ENCODE measurements at places on chromosomes 7 and 10. TPM values are rescaled to one million over a fixed set of nuclear protein-coding genes. Genes with fewer than 3 reads are reported as not detected.

The PDK4 gene
- 481 TPM for total RNA-seq

DNA sequence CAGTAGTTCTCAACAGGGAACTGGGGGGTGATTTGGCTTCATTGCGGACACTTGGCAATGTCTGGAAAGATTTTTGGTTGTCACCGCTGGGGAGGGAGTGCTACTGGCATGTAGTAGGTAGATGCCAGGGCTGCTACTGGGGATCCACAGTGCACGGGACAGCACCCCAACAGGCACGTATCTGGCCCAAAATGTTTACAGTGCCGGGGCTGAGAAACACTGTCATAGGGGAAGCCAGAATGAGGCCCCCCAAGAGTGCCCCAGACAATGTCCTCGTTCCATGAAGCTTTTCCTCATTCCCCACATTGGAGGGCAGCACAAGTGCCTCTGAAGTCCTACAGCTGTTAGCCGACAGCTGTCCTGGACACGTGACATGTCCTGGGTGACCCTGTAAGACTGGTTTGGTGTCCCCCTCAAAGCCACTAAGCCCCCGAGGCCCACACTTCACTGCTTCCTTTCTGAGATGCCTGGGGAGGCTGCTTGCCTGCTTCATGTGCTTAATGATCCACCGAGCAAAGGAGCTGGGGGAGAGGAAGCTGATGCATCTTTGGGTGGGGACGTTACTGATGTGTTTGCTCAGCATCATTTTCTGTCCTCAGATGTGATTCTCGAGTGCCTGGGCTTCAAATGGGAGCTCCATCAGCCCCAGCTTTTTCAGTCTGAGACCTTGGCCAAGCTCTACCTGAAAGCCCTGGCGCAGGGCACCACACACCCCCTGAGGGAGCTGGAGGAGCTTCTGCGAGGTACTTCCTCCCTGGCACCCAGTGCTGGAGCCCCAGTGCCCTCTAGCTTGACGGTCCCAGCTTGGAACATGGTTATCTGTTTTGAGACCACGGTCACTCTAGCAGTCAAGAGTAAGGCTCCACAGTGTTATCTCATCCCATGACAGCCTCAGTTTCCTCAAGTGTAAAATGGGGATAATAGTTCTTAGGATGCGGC, 14.7 kb downstream of the BTBD16 start:
- DNase-seq: no peak

DNA sequence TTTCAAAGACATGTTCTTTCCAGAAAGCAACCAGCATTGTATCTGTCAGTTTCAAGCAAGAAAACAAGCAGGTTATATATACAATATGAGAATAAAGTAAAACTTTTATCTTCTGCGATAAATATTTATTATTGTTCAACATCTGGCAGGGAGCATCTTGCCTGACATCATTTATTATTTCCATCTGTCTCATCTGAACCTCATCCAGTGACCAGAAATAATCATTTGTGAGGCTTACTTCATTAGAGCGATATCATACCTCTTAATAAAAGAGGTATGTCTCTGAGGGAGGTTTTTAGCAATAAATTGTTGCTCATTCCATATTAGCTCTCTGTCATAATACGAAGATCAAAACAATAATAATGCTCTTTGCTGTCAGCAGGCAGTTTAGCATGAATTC, 226.1 kb downstream of the CDC14C start:
- DNase-seq: no peak

DNA sequence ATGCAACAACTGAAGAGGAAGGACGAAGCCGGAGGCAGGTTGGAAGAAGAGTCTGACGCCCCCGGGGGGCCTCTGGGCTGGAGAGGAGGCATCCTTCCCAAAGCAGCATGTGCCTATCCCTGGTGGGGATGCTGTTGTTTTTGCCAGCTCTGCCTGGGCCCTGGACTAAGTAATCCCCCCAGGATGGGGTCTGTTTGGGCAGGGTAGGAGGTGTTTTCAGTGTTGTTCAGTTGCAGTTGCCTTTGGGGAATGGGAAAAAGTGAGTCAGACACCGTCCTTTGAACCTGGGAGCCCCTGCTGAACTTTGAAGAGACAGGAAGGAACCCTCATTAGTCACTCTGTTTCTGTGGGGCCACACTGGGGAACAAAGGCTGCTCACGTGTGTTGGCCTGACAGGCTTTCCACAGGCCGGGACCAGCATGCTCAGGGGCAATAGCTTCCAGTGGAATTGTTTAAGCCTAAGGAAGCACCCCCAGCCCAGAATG, 35.2 kb upstream of the GDF10 start:
- no peak for DNase-seq

The SPDYE16 gene
- total RNA-seq: 0.28 TPM

The GIMAP7 gene
- 2.3 TPM for total RNA-seq

DNA sequence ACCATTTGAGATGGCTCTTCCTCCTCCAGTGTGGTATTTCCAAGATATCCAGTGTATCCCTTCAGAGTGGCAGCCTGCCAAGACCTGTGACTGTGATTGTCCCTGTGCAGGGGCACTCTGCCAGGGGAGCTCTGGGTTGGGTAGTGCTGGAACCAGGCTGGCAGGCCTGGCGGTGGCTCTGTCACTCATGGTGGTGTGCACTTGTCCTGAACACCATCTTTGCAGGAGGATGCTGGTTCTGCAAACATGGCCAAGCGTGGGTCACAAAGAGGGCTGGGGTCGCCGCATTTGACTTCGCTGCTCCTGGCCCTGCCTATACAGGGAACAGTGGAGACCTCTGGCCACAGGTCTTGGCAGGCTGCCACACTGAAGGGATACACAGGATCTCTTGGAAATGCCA, 205.2 kb downstream of the PRPF18 start:
- DNase-seq: peak; percentile 22

GRCh38 chr7:152590481-152590880, 85.5 kb downstream of the XRCC2 start:
- DNase-seq: no peak

The SHLD2 gene
- total RNA-seq: 22.3 TPM

GRCh38 chr7:139753081-139753692, 24.6 kb downstream of the HIPK2 start:
- DNase-seq: no peak

- peak; percentile 80 for DNase-seq
These were observed 176.1 kb upstream of the TNS3 start for GRCh38 chr7:47757921-47758411.

The SEMA3E gene
- not detected for total RNA-seq

- DNase-seq: no peak
These were observed 194.4 kb upstream of the PRSS1 start for GRCh38 chr7:142554560-142555532.

- no peak for DNase-seq
These were observed 423.8 kb downstream of the ARL4A start for GRCh38 chr7:13111230-13111629.

DNA sequence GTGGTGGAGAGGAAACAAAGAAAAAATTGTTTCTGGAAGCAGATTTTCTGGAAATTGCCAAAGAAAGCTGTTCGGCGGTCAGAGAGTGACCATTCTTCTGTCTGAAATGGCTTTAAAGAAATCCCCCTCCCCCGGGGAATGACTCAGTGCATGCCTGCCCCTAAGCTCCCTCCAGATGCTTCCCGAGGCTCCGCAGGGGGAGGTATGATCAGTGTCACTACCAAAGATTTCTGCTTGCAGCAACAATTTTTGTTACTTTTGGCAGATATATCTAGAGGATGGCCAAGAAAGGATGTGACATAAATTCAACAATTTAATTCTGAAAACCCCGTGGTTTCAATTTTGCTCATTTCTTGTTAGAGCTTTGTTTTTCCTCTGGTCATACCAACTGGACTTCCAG, 163.9 kb downstream of the JCAD start:
- DNase-seq: peak; percentile 68
